Tibial nerve (tissue), 4 donors: ENCODE measurements at places on chromosomes 3 and 15. TPM values are rescaled to one million over a fixed set of nuclear protein-coding genes. Genes with fewer than 3 reads are reported as not detected.
A peak's percentile ranks its signal among the peaks of the same experiment; 100 is the strongest.

DNA sequence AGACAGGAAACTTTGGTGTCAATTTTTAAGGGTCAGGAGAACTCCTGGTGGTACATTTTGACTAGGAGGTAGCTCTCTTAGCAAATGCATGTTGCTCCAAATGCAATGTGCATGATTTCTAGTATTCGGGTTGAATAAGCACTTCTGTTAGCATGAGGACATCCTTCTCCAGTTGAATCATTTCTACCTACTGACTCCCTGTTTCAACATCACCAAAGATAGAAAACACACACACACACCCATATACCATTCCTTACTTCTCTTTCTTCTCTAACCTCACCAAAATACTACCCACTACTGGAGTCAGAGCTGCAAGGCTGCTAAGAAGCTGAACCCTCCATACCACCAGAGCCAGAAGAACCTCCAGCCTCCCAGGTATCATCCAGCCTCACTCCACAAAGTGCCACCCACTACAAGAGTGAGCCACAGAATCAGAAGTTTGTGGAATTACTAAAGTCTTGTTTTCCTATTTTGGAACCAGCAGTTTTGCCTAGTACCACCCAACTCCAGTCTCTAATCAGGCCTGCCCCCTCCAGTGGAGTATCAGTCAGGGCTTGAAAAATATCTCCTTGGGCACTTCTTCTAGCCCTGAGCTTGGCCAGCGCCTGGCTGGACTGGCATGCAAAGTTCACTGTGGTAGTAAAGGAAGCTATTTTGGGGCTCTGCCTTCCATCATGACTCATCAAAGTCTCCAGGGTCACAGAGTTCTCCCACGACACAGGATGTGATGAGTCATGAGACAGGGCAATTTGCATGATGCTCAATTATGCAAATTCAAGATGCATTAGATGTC lies 110.3 kb downstream of the CYP19A1 start:
- DNase-seq = no peak

GRCh38 chr3:64244011-64244942 lies 19.0 kb upstream of the PRICKLE2 start:
- DNase-seq = no peak

- DNase-seq = no peak
Observed at GRCh38 chr3:4515916-4516579, 22.9 kb downstream of the ITPR1 start.

DNA sequence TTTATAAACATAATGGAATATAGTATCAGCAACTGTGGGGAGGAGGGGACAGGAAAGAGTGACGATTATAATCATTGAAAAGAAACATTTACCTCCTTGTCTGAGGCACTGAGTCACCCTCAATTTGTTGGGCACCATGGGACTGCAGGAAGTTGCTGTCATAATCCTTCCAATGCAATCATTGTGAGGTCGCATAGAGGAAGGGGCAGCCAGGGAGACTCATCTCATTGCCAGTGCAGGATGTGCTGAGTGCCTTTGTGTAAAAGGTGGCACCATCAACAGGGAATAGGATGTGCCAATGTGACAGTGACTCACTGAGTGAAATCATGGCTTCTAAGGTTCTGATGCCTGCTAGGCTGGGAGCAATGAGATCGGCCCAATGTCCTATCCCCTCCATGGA lies 300.4 kb upstream of the ADAMTS9 start:
- DNase-seq = no peak

The SLC6A1 gene
- total RNA-seq = 7.3 TPM

The SCG5 gene
- total RNA-seq = 0.90 TPM

DNA sequence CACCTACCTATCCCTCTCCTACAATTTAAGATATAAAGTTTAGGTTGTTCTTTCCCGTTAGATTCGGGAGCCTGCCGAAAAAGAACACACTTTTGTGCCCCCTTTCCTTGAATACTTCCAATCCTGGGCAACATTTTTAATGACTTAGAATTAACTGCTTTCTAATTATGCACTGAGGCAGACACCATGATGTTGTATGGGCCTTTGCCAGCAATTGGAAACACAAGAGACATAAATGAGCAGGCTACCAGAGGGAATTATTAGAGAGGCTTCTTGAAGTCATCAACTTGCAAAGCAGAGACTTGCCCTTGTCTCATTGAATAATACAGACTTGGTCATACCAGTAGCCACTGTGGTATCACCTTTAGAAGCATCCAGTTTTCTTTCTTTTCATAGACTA lies 96.8 kb downstream of the CDIN1 start:
- no peak for DNase-seq

DNA sequence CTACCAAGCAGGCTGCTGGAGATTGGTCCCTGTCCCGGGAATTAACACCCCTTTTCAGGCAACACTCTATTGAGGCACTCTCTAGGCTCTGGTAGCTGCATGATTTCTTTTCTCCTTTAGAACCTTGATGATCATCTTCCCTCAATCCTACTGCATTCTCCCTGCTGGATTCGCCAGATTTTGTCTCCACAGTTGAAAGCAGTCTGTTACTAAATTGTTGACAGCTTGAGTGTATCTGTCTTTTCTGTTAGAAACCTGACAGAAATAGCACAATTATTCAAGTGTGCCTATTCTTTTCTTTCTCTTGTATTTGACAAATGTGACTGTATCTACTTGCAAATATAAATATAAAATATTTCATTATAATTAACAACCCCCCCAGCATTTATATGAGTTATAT lies 830.8 kb upstream of the CADM2 start:
- DNase-seq = no peak

DNA sequence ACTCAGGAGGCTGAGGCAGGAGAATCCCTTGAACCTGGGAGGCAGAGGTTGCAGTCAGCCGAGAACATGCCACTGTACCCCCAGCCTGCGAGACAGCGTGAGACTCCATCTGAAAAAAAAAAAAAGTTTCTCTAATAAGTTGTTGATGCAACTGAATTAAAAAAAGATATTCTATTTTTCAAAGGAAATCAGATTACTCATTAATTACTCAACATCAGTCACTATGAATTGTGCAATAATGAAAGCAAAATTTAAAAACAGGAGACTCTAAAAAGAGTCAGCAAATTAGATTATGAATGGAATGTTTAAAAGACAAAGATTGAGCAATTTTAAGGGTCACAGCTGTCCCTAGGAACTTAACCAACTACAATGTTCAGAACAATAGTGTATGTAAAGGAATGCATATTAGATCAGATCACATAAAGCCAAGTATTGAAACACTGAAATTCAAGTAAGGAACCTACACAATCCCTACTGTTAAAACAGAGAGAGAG lies 60.2 kb upstream of the SLC4A7 start:
- no peak for DNase-seq

DNA sequence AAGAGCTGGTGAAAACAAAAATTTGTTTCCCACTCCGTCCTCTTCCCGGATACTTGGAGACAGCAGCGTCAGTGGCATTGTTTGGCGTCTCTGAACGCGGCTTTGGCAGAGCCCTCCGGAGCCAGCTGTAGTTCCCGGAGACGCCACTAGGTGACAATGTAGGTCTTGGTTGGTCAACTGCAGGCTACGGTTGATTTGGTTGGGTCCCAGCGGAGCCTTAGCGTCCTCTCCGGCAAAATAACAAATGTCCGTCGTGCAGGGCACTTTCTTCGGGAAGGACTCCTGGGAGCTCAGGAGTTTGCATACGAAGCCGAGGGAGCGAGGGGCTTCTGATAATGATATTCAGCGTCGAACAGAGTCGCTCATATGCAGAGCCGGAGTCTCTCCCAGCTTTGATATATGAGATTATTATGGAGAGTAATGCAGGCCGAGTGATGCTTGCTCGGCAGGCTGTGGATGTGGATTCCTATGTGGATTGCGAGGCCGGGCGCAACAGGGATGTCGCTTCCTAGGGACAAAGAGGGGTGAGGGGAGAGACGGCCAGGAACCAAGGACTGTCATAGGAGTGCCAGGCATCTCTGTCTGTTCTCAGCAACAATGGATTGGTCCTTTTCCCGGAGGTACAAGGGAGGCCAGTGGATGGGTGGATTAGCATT lies 74.8 kb downstream of the IL20RB start:
- peak; percentile 96 for DNase-seq

- DNase-seq = no peak
Observed at GRCh38 chr3:12345141-12345561, 56.3 kb downstream of the PPARG start.

DNA sequence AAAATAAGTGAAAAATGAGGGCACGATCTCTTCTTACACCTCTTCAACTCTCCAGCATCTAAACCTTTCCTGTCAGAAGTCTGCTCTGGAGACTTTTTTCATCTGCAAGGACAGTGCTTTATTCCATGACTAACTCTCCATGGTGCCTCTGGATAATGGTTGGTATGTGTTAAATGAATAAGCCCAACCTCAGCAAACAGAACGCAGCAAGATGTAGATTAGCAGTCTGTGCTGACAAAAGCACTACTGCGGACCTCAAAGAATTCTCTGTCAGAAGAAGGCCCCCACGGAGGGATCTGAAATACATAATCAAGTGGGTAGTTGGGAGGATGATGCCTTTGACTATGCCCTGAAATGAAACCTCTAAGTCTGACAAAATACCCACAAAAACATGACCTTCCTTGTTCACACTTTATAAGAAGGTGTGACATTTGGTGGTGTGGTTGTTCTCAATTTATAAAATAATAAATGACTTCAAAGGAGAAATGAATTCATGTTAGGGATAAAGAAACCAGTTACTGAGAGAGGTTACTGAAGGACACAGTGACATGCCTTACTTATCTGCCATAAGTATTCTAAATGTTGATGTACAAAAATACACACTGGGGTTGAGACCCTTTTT lies 43.2 kb upstream of the ADCY5 start:
- no peak for DNase-seq

The HCLS1 gene
- total RNA-seq = 64.7 TPM

DNA sequence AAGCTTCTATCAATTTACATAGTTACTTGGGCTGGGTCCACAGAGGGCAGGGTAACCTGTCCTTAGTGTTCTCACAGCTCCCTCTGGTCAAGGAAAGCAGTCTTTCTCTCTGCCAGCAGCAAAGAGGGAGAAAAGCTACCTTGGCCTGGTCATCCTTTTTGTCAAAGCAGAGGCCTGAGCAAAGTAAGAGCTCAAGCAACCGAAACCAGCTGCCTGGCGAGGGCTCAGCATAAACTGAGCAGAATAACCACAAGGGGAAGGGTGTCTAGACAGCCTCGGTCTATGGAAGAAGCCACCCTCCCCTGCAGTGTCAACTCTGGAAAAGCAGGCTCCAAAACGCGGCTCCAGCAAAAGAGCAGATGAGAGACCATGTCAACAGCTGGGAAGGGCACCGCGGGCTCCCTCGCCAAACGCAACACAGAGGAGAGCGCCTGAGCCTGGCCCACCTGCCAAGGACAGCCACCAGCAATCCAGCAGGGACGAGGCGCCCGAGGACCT lies 17.4 kb downstream of the LRIG1 start:
- DNase-seq = no peak

The THSD4 gene
- 9.6 TPM for total RNA-seq

DNA sequence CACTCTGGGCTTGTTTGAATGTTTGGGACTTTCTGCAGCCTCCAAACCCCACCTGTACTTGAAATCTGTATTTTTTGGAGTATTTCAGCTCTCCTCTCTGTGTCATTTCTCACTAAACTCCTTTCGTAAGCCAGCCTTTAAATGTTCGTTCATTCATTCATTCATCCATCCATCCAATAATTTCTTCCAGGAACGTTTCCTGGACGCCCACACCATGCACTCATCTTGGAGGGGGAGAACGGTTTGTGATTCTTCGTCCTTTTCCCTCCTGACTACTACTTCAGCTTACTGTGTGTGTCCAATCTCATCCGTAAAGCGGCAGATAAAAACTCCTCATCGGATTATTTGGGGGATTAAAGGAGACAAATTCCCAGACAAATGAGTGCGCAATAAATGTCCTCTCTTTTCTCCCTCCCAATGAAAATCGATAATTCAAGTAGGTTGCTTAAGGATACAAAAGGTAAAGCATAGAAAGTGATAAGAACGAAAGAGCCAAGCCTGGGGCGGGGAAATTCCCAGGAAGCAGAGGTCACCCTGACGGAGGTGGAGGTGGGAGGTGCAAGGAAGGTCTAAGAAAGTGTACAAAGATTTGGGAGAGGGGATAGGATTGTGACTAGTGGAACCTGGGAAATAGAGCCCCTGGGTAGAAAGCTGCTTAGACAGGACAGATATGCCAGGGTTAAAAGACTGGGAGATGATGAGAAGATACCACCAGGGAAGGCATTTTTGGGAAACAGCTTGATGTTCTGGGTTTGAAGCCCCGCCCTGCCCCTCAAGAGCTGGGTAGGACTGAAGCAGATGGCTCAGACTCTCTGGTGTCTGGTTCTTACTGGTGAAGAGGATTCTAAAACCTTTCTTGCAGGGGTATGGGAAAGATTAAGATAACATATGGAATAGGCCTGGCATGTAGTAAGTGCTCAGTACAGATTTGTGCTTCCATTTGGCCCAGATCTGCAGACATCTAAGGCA lies 896 bp upstream of the KLHL25 start:
- no peak for DNase-seq

The SYNPR gene
- not detected for total RNA-seq

- no peak for DNase-seq
Observed at GRCh38 chr3:115211810-115212492, 64.9 kb upstream of the ZBTB20 start.

- no peak for DNase-seq
Observed at GRCh38 chr15:67199391-67199790, 55.1 kb downstream of the AAGAB start.

GRCh38 chr15:99478977-99479376 lies 86.8 kb upstream of the MEF2A start:
- no peak for DNase-seq

- DNase-seq = no peak
Observed at GRCh38 chr15:99925661-99926461, 192.6 kb upstream of the LYSMD4 start.

DNA sequence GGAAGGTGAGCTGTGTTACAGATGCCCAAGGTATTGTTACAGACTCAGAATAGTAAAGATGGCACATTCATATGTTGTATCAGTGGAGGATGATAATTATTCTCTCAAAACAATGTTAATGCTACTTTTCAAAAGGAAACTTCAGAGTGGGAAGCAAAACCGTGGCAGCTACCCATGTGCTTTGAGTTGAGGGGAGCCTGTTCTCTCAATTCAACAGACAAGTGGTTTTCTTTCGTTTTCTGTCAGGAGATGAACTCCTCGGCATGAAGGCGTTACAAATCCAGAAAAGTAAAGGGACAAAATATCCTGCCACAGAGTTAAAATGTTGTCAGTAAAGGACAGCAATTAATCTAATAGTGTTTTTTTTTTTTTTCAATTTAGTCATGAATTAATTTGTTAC lies 629.4 kb upstream of the GBE1 start:
- no peak for DNase-seq

- DNase-seq = no peak
Observed at GRCh38 chr3:194397757-194398312, 1.2 kb downstream of the GP5 start.

DNA sequence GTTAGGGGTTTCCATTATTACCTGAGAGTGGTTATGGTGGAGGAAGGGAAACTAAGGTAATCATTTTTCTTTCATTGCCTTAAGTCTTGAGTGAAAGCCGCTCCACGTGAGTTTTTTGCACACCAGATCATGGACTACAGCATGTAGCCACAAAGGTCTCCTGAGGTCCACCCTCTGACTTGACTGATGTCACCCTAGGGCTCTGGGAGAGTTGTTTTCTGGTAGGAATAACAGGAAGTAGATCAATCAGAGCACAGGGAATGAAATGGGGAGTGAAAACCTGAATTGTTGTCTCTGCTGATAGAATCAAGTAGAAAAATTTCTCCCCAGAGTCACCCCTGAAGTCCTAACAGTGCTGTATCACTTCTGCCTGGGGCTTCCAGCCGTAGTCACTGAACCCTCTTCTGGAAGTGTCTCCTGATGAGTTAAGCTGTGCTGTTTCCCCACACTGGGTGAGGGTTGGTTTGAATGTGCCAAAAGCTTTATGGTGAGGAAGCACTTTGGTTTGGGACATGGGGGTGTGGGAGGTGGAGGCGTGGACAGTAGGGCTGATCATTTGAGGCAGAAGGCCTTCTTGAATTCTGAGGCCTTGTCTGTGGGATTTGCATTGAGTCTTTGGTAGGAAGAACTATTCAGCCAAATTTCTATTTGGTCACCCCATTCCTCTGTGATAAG lies 64.3 kb downstream of the SLCO3A1 start:
- no peak for DNase-seq
